Kidney epithelial cell (primary cell): ENCODE measurements at places on chromosomes 2 and 18. TPM values are rescaled to one million over a fixed set of nuclear protein-coding genes. Genes with fewer than 3 reads are reported as not detected.

The RFX8 gene
- total RNA-seq: 0.25 and 3.3 TPM in 2 replicates

The ANTXR1 gene
- total RNA-seq: 35.5 TPM in 2 replicates

The IL18R1 gene
- 5.1 and 9.2 TPM in 2 replicates for total RNA-seq

The DUSP28 gene
- total RNA-seq: 4.2 and 7.6 TPM in 2 replicates

The MYO7B gene
- 0.50 and 0.62 TPM in 2 replicates for total RNA-seq

The RGPD3 gene
- total RNA-seq: 0.14 and 0.46 TPM in 2 replicates

The TFCP2L1 gene
- 4.5 and 5.9 TPM in 2 replicates for total RNA-seq

The SMAD2 gene
- total RNA-seq: 98.2 and 122 TPM in 2 replicates

DNA sequence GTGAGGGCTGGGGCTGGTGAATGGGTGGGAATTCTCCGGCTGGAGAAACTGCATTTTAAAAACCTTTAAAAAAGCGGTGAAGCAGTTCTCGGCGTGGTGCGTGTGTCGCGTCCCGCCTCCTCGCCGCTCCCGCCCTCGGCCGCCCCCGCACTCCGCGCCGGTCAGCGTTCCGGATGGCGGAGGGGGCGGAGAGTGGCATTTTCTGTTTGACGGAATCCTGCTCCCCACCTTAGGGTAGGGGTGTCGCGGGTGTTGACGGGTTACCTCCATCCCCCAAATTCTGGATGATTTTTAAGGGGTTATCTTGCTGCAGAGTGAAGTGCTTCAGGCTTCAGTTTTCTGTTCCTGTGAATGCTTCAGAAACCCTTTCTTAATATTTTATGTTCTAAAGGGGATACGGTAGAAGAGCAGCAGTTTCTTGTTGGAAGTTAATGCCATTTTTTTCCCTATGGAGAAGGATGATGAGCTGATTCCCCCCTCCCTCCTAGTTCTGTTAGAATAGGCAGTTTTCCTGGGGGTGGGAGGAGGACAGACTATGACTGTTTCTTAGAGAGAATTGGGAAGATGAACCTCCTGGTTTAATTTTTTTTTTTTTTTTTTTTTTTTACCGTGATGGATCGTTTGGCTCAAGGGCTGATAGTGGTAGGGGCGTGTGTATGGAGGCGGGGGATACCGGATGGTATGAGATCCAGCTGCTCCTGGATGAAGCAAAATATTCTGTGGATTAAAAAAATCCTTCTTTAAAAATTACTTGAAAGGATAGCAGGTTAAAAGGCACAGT lies 756 bp downstream of the ABI2 start:
- no peak for DNase-seq

- no peak for DNase-seq
Measured at GRCh38 chr2:208311321-208311720, 45.3 kb downstream of the PIKFYVE start.

- no peak for DNase-seq
Measured at GRCh38 chr18:11074889-11075288, 74.5 kb downstream of the PIEZO2 start.

GRCh38 chr2:1207962-1208510 lies 205.2 kb upstream of the TPO start:
- DNase-seq: no peak

DNA sequence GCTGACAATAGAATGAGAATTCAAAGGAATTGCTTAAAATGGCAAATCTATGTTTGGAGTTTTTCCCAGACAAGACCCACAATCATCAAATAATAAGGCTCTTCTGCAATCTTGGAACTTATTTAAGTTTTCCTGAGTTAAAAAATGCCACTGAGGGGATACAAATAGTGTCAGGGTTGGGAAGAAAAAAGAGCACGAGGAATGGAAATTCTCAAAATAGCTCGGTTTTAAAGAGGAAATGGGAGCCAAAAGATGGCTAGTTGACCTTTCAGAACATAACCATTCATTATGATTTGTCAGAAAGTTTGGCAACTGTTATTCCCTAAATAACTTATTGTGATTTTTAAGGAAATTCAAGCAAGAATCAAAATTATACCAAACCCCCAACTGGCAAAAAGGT lies 127.7 kb downstream of the RAPGEF4 start:
- no peak for DNase-seq

GRCh38 chr2:41914936-41915335 lies 132.9 kb upstream of the PKDCC start:
- no peak for DNase-seq

DNA sequence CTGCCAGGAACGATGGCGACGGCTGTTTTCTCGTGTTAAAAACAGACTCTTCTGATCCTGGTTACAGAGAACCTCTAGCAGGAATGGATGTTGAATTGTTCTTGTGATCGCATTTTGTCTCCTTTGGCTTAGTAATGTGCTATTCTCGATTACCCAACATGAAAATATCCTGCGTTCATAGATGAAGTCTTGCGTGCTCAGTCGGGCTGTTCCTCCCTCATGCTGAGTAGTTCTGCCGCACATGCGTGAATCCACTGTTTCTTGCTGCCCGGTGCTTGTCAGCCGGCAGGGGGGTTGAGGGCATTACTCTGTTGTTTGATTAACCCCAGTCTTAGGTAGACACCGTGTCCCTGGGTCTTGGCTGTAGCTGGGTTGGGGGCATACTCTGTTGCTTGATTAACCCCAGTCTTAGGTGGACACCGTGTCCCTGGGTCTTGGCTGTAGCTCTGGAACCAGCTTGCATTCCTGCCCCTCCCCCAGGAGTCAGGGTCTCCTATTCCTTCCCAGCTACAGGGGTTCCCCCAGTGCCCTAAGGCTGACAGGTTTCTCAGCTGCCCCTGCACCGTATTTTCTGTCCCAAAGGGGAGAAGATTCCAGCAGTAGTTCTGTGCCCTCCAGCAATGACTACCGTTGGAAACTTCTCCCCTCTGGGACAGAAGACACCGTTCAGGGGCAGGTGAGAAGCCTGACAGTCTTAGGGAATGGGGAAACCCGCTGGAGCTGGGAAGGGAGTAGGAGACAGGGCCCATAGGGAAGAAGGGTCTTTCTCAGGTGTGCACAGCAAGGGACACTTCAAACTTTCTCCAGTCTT lies 22.1 kb upstream of the ASB1 start:
- no peak for DNase-seq

DNA sequence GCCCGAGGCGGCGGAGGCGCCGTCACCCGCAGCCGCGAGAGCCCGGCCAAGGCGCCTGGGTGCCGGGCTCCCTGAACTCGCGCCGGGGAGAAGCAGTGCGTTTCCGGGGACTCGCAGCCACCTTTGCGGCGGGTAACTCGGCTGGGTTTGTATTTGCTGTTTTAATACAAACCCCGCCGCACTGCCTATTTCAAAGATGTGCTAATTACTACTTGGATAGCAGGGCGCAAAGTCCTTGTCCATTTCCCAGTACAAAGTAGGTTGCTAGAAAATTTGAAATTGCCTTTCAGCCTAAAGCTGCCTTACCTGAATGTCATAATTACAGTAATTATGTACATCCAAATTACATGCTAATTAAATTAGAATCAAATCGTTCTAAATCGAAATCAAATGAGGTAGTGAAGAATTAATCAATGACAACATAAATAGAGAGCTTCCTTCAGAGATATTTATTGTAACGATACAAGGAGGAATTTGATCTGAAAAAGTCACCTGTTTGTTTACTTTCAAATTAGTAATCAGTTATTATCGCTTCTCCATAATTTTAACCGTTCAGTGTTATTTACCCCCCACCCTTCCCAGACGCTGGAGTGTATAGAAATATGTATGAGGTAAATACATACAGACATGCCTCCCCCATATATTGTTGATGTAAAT lies 8.1 kb downstream of the SP9 start:
- DNase-seq: no peak

DNA sequence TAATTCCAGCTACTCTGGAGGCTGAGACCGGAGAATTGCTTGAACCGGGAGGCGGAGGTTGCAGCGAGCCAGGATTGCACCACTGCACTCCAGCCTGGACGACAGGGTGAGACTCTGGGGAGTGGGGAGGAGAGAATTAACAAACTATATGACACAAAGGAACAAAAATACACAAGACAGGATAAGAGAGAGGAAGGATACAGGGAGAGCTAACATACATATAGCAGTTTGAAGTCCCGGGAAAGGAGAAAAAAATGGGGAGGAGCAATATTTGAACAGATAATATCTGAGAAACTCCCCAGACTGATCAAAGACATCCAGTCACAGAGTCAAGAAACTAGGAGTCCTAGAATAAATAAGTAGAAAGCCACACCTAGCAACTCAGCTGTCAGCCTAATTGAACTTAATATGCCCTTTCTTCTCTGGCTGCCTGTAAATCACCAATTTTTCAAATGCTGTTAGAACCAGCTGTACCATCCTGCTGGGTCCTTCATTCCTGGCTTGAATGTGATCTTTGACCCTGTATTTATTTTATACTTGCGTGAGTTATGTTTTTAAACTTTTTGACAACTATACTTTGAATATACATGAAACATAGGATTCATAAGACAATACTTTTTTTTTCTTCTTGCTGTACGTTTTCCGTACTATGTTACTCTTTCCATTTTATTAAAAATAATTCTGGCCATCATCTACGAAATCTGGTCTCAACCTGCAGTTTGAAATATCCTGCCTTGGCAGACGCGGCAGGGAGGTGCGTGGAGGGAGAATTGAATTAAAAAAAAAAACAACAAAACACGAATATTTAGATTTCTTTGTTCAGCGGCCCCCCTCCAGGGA lies 876 bp upstream of the CYP27A1 start:
- DNase-seq: no peak

- DNase-seq: no peak
Measured at GRCh38 chr2:70201831-70202230, 11.0 kb upstream of the C2orf42 start.

DNA sequence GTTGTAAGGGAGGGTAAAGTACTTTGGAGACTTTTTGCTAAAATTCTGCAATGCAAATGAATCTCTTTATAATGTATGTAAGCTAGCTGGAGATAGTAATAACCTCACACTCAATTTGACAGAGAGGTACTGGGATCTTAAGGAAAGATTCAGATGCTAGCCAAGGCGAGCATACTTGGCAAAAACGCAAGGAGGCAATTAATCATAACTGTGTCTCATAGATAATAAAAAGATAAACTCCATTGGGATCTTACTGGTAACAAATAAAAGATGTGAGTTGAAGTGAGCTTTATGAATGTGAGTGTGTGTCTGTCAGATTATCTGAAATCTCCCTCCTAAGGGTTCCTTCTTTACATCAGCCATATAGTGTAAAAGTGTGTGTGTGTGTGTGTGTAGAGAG lies 533.0 kb downstream of the TMX3 start:
- no peak for DNase-seq

- peak; percentile 7 for DNase-seq
Measured at GRCh38 chr2:3223080-3223923, 154.3 kb downstream of the EIPR1 start.

GRCh38 chr2:85066006-85066740 lies 67.0 kb upstream of the TCF7L1 start:
- DNase-seq: no peak

GRCh38 chr2:160294889-160295288 lies 94.8 kb upstream of the ITGB6 start:
- DNase-seq: no peak

GRCh38 chr2:35220461-35220860 lies 1135.1 kb upstream of the CRIM1 start:
- DNase-seq: peak; percentile 32

DNA sequence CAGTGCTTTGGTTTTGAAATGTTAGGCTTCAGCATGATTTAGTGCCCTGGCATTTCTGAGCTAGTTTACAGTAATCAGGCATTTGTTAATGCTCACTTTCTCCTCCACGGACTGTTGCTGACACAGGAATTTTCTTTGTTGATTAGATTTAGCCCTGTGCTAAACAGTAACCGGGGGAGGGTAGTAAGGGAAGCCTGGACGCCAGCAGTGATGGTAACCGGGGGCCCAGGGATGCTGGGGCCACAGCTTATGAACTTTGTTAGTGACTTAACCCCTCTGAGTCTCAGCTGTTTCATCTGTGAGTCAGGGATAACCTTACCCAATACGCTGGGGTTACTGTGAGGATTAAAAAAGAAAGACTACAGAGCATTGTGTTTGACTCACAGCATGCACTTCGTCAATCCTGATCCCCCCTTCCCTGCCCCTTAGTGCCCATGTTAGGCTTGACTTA lies 33.5 kb downstream of the KLHL29 start:
- peak; percentile 48 for DNase-seq

DNA sequence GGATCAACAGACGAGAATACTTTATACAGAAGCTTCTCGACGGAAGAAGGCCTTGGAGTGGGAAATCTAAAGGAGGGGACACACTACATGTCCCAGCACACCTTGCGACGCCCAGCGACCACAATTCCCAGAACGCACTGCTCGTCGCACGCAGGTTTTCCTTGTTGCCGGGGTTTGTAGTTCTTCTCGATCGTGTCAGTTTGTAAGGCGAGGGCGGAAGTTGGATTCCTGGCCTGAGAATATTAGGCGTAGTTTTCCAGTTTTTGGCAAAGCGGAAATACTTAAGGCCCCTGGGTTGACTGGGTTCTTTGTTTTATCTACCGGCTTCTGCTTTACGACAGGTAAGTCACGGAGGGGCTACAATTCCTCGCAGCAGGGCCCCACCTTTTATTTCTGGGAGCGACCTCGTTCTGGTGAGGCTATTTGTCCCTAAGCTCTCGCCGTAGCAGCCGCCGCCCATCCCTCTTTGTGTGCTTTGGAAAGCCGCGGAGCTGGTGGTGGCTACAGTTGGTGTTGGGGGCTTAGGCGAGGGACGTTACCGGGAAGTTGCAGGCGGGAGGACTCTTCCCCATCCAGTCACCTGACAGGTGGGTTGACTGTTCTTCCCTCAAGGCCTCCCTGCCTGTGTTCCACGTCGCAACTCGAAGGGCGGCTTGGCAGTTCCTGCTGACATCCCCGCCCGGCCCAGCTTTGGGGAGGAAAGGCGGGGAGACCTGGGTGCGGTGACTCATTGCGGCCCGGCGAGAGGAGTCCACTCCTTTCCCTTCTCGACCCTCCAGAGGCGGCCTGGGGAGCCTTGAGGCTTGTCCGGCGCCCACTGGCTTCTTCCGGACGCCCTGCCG lies at the start of gene DYNC1I2:
TSS of gene DYNC1I2 (plus strand) at position 183 of the 842 bp plus-strand sequence. CDS start 2,687 bp downstream, outside the sequence.
- DNase-seq: peak; percentile 91

DNA sequence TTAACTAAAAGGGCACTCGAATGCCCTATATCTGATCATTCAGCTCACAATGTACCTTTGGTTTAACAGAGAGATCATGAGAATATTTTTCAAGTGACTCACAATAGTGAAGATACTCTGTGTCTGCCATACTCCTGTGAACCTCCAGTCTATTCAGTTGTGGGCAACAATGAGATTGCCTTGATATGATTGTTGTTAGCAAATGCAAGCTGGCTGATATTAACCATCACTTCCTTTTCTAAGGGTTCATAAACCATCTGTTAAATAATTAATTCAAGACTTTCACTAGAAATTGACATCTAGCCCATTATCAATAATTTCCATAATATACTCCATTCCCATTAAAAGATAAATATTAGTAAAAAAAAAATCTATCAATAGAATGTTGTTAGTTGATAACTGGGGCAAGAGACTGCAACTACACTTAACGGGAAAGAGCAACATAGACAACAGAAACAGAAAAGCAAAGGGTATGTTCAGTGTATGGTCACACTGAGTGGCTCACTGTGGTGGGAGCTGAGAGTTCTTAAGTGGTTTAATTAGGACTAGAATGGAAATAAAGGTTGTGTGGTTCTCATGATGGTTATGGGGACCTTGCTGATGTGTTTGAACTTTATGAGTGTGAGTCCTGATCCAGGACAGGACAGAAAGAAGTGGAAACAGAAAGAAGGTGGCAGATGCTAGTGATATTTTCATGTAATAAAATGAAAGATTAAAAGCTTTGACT lies 11.9 kb downstream of the IL18RAP start:
- no peak for DNase-seq
